Endothelial cell of umbilical vein (primary cell): ENCODE measurements at places on chromosomes 4 and X.

GRCh38 chrX:68829582-68830418, 979 bp downstream of the EFNB1 start:
- DNase-seq, result peak; percentile 36

DNA sequence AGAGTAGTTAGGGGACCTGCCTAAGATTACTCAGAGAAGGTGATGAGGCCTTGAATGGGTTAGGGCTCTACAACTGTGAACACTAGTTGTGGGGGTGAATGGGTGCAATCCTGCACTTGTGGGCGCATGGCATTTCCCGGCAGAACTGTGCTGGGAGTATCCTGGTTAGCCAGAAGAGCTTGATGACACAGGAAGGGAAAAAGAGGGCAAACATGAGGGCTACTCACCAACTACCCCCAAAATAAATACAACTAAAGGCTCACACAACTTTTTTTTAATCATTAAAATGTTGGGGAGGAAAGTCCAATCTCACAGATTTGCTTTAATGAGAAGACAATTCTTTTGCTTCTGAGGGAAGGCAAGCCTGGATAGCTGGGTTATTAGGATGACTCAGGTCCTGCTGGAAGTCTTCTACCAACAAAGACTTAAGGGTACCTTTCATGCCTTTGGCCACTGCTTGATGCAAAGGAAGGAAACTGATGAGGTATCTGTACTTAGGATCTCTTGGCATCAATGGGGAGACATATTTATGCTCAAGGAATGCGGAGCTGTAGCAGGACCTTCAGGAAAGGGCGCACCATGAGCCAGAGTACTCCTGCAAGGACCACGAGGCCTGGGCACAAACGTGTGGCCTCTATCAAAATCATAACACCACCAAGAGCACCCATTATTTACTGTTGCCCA, 2.6 kb downstream of the PHKA2 start:
- DNase-seq, result no peak

DNA sequence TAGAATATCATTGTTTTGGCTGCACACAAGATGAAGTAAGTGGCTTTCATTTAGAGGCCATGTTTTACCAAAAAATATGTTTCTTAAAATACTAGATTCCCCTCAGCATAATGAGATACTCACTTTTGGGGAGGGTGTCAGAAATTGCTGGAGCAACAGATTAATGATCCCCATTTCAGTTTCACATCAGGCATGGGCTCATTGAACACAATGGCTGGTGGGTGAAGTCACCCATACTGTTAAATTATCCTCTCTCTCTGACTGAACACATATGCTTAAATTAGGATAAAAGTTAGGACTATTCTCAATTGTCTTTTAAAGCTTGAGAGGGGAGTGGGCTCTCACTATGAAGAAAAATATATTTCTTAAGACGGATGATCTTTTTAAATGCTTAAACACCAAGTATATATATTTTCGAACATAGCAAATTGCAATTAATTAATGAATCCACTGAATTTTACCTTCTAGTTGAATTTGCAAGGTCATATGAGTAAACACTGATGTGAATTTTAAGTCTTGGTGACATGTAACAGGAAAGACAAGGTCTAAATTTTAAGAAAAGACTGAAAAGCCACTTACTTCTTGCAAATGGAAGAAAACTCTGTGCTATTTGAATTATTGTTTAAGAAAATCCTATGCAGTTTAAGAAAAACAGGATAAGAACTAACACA, 2.5 kb downstream of the GPM6A start:
- no peak for DNase-seq

DNA sequence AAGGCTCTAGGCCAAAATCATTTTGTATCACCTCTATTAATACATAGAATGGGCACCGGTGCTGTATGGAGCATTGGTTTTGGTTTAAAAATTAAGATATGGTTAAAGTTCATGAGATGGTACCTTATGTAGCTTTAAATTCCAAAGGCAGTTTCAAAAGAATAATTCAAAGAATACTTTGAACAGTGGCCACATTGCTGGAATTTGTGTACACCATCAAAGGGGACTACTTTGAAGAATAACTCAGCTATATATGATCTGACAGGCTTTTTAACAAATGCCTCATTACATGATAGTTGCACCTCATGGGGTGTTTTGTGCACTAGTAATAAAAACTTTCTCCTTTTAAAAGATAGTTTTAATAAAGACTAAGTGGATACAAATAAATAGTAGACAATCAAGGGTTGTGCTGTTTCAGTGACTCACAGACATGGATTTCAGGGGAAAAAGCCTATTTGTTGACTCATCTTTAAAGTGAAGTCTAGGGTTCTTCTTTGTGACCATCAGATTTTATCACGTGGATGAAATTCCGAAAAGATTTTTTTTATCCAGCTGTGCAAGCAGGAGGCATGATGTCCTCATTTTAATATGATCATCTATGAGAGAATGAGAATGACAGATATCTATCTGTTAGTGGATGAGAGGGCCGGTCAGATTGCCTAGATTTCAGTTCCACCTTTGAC, 12.8 kb downstream of the MTM1 start:
- peak; percentile 11 for DNase-seq

GRCh38 chr4:970046-970745, 3.2 kb downstream of the DGKQ start:
- DNase-seq, result no peak

DNA sequence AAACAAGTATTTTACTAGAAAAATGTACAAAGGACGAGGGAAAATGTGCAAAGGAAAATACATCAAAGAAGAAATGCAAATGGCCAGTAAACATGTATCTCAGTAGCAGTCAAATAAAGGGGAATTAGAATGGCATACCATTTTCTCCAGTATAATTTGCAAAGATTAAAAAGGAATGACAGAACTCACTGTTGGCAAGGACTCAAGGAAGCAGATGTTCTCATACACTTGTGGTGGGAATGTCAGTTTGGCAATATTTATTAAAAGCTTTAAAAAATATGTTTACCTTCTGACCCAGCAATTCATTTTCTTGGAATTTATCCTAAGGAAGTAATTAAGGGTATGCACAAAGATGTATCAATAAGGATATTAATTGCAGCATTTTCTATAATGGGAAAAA, 7.6 kb downstream of the CLCN5 start:
- peak; percentile 29 for DNase-seq
